ENCODE measurements at places on chromosomes 7 and 10. TPM values are rescaled to one million over a fixed set of nuclear protein-coding genes. Genes with fewer than 3 reads are reported as not detected.

Gene BHLHA15
- total RNA-seq = not detected

GRCh38 chr7:10860516-10860915 lies 113.2 kb upstream of the PHF14 start:
- DNase-seq = no peak

GRCh38 chr7:134395604-134396003 lies 63.3 kb downstream of the AKR1B1 start:
- no peak for DNase-seq

Gene TMEM225B
- total RNA-seq = 0.76 TPM

DNA sequence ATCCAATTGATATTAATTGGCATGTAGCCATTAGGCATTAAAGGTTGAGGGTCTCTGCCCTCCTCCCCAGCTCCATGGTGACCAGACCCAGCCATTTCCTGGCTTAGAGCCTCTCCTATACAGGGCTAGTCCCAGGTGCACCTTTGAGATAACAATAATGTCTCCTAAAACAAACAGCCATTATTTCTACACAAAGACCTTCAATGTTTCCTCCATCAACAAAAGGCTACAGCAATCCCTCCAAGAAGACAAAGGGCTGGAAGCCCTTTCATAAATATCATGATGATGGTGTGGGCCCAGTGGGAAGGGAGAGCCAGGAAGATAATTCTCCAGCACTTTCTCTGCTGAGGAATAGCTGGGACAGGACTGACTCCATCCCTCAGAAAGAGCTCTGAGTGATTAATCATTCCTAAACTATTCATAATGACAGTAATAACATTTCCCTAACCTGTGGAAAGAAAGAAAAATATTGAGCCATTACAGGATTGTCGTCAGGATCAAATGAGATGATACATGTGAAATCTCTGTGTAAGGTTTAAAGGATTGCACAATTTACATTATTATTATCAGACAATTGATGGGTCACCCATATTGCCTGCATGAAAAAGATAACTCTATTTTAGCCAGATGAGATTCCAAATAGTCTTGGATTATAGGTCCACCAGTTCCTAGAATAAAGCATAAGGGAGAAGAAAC lies 10.2 kb downstream of the PKD2L1 start:
- DNase-seq = no peak

GRCh38 chr10:77810446-77811335 lies 115.9 kb downstream of the DLG5 start:
- DNase-seq = no peak

DNA sequence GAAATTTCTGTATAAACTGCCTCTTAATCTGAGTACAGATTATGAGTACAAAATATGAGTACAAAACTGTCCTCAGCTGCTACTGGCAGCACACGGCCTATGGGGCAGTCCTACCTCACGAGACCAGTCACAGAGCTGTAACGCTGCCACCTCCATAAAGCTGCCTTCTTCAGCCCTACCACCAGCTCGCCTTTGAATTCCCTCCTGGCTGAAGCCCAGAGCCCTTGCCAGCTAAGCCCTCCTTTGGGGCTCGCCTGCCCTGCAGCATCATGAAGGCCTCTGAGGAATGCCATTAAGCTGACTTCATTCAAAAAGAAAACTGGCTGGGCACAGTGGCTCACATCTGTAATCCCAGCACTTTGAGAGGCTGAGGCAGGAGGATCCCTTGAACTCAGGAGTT lies 180.0 kb upstream of the SH2B2 start:
- no peak for DNase-seq

GRCh38 chr10:127996586-127996985 lies 89.7 kb downstream of the PTPRE start:
- DNase-seq = no peak

GRCh38 chr10:35641676-35642034 lies 441 bp downstream of the FZD8 start:
- no peak for DNase-seq

DNA sequence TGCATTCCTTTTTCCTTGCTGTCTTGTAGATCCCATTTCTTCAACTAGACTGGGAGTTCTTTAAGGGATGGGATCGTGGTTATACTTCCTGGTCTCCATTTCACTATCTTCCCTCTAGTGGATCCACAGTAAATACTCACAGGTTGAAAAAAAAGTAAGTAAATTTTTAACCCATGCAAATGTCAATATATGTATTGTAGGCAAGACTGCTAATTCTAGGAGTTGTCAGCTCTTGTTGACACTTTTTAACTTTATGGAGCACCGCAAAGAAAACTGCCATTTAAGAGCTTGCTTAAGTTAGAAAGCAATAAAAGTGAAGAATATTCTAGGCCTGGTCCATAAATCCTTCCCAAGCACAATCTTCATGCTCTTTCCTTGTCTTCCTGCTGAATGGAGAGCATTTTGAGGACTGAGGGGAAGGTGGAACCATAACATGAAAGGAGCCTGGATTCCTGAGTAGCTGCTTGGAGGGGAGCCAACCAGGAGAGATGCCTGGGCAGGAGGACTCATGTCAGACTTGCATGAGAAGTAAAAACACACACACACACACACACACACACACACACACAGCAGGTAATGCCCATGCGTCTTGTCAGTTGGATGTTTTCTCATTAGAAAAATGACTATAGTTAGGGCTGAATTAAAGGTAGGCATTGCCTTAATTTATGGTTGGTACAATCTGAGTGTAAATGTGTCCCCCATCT lies 32.2 kb downstream of the VWA2 start:
- DNase-seq = no peak

DNA sequence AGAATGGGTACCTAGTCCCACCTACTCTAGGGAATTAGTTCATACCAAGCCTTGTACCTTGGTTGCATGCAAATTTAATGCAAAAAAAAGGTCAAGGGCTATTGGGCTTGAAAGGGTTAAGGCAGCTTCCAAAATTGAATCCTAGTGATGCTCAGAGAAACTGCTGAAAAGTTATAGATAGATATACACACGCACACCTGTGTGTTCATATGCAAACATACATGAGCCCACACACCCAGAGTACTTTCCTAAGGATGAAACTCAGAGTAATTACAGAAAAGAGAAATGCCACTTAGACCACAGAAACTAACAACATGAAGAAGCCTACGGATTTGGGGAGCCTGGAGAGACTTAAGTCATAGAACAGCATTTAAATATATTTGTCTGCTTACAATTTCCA lies 1.5 kb downstream of the SLC25A13 start:
- DNase-seq = no peak

Gene ELAPOR2
- 4.1 TPM for total RNA-seq

- no peak for DNase-seq
Observed at GRCh38 chr7:22771194-22771871, 44.3 kb downstream of the IL6 start.

DNA sequence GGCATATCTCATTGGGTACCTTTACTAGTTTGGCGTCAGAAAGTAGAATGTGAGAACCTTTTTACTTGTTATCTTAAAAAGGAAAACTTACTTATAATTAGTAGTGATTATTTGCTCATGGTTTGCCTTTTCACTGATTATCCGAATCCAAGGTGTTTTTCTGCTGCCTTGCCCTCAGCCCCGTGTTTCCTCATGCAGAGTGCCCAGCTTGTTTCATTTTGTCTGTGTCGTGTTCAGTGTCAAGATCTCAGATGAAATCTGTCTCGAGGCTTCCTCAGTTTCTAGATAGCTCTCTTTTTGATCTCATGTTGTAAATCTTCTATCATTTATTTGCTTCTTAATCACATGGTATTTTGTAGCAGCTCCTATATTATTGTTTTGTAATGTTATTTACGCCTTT lies 30.1 kb downstream of the RPA3 start:
- DNase-seq = no peak

- peak; percentile 16 for DNase-seq
Observed at GRCh38 chr10:79392020-79392398, 44.7 kb downstream of the PPIF start.

GRCh38 chr10:32877915-32878314 lies 80.1 kb downstream of the ITGB1 start:
- no peak for DNase-seq

DNA sequence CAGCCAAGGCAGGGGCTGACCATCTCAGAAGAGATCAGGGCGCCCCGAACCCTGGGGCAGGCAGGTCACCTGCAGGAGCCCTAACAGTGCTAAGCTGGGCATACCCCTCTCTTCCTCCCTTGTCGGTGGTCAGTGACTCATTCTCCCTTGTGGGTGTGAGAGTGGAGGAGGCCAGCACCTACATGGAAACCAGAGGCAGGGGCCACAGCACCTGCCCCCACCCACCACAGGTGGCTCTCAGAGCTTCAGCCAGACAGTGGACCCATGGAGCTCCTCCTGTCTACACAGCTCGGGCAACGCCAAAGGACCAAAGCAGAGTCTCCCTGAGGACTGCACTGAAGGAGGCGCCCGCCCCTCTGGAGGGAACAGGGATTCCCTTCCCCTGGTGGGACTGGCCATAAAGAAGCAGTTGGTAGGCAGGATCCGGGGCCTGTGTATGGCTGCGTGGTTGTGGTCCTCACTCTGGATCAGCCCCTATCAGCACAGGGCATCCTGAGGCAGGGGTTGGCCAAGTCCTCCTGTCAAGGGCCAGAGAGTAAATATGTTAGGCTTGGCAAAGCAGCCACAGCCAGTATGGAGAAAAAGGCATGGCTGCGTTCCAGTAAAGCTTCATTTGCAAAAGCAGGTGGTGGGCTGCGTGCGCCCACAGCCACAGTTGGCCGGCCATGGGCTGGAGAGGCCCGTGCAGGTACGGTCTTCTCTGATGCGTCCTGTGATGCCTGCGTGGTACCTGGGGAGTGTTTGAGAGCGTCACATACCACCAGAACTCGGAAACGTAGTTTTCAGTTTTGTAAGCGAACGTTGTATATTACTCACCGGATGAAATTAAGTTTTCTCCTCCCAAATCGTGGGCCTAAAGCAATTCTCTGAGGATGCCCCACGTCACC lies 198.2 kb downstream of the EBF3 start:
- peak; percentile 39 for DNase-seq

GRCh38 chr7:119395024-119395423 lies 878.0 kb upstream of the KCND2 start:
- DNase-seq = no peak

Gene NOBOX
- total RNA-seq = not detected

Gene FBXL13
- total RNA-seq = 0.71 TPM

DNA sequence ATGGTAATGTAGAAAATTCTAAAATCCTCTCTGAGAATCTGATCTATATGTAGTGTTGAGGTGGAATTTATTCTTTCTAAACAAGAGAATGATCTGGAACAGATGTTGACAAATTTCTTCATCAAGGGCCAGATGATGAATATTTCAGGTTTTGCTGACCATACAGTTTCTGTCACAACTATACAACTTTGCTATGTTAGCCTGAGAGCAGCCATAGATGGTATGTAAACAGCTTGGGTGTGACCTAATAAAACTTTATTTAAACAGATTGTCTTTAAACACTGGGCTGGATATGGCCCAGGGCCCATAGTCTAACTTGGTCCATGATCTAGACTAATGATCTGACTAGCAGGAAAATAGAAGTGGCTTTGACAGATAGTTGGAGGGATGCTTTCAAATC lies 213.6 kb upstream of the CELF2 start:
- no peak for DNase-seq

Gene MOGAT3
- not detected for total RNA-seq

- DNase-seq = no peak
Observed at GRCh38 chr7:128203710-128204214, 37.3 kb upstream of the LEP start.

DNA sequence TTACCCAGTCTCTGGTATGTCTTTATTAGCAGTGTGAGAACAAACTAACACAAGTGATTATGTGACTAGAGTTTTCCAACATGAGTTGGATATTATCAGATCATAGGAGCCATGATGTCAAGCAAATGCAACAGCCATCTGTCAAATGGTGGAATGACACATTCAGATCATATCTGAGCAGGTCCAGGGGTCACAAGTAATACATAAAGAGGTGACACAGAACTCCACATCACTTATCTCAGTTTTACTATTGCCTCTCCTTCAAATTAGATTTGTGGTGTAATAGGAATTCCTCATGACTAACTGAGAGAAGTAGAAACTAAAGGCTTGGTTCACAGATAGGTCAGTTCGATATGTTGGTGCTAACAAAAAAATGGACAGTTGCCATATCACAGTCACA lies 12.2 kb upstream of the SAMD9L start:
- no peak for DNase-seq

Gene PAX4
- not detected for total RNA-seq

GRCh38 chr7:6725003-6725402 lies 18.3 kb upstream of the ZNF12 start:
- DNase-seq = no peak

GRCh38 chr7:19749658-19750057 lies 23.8 kb downstream of the TMEM196 start:
- DNase-seq = no peak

DNA sequence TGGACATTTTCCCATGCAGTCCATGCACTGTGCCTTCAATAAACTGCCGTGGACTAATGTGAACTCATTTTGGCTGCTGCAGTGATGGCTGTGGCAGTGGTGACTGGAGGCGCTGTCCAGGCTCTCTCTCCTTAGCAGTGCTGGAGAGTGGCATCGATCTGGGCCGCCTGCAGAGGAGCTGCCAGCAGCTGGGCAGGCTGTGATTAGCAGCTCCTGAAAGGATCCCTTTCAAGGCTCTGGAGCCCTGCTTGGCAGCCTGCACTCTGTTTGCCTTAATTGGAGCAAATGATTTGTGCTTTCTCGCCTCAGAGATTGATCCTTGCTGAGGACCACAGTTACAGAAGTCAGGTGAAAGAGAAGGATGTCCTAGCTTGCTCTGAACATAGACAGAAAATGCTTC lies 130.1 kb upstream of the VWC2 start:
- no peak for DNase-seq

Gene PRPS1L1
- total RNA-seq = not detected

GRCh38 chr10:71429304-71429703 lies 32.6 kb downstream of the CDH23 start:
- peak; percentile 20 for DNase-seq

- peak; percentile 34 for DNase-seq
Observed at GRCh38 chr10:16521311-16522016, at the start of gene C1QL3. Gene C1QL3, minus strand, starts transcription at chr10:16521879. Its CDS starts 814 bp downstream, at chr10:16521065.

DNA sequence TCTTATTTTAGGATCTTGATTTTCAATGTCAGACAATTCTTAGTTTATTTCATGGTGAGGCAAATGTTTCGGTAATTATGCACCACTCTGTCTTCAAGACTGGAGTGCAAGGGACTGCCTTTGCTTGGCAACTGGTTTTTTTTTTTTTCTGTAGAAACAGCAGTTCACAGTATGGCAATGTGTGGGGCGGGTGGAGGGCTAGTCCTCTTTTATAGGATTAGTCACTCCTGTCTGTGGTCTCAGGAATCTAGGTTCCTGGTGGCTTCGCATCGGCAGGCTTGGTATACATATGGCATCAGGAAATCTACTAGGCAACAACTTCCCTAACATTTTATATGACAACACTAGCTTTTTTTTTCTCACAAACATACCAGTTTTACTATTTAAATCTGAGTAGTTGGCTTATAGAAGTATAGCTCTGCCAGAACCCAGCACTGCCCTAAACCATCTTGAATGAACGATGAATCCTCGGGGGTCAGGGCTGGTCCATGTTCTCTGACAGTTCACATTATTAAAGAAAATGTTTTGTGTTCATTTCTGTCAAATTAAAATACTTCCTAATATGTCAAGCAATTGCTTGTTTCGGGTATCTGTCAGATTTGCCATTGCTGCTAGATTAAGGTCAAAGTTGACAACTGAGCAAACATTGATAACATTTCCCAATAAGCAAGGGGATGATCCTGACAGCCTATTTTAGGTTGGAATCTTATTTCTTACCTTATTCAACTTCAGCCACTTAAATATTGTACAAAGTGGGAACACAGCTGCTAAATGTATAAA lies 289.7 kb upstream of the VSTM2A start:
- DNase-seq = no peak

Gene SVIL
- 12.4 TPM for total RNA-seq
